ENCODE measurements at places on chromosomes 7 and 10. TPM values are rescaled to one million over a fixed set of nuclear protein-coding genes. Genes with fewer than 3 reads are reported as not detected.

Gene TAS2R41
- total RNA-seq: not detected

Gene ALOX5
- 0.56 TPM for total RNA-seq

GRCh38 chr7:141460781-141461715, 90.2 kb upstream of the AGK start:
- no peak for DNase-seq
- peaks cover 1% of the 10 kb centered on the region for H3K27me3 ChIP-seq
- no peaks in the 10 kb centered on the region for H3K4me1 ChIP-seq
- no peak overlapping the region for H3K4me3 ChIP-seq

DNA sequence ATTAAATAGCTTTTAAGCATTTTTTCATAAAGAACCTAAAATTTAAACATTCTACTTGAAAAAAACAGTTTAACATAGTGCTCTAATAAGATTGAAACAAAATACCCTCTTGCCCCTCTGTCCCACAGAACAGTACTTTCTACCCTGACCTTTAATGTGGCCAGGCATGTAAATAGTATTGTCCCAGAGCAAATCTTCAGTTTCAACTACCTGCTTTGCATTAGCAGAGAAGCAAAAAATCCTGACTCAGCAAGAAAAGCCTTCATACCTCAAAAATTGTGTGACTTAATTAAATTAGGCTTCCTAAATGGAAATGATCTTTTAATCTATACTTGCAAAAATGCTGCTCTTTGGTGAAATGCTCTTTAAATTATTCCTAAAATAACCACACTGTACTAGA, 237.4 kb upstream of the AOAH start:
- no peaks in the 10 kb centered on the region for H3K27me3 ChIP-seq
- no peak overlapping the region for H3K27ac ChIP-seq
- no peak for DNase-seq
- no peak overlapping the region for H3K4me3 ChIP-seq

- no peak for DNase-seq
- no peak overlapping the region for H3K4me3 ChIP-seq
- H3K36me3 ChIP-seq: no peaks in the 10 kb centered on the region
- H3K27ac ChIP-seq: no peak overlapping the region
- peaks cover 5% of the 10 kb centered on the region for H3K27me3 ChIP-seq
These were observed 157.0 kb upstream of the MKLN1 start for GRCh38 chr7:131170440-131171271.

GRCh38 chr7:50085344-50085743, 7.7 kb downstream of the ZPBP start:
- H3K4me3 ChIP-seq: no peak overlapping the region
- DNase-seq: no peak
- peaks cover 4% of the 10 kb centered on the region for H3K4me1 ChIP-seq
- no peaks in the 10 kb centered on the region for H3K36me3 ChIP-seq
- H3K27ac ChIP-seq: no peak overlapping the region

DNA sequence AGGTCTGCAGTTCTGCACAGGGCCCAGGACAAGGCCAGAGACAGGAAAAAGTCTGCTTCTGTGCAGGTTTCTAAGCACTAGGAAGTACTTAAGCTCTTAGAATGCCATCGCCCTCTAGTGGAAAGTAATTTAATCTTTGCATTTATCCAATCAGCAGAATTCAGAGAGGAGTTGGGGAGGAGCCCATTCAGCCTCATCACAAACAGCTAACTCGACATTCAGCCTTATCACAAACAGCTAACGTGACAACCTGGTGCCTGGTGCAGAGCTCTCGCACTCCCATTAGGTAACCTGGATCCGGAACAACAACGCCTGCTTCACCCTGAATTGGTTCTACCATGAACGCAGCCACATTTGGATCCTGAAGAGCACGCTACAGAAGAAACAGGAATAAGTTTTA, 15.2 kb downstream of the OAT start:
- peak; percentile 48 for DNase-seq
- no peaks in the 10 kb centered on the region for H3K27me3 ChIP-seq
- peaks cover 4% of the 10 kb centered on the region for H3K4me1 ChIP-seq
- peak overlapping the region; percentile 51 for H3K27ac ChIP-seq
- peaks cover 17% of the 10 kb centered on the region for H3K36me3 ChIP-seq

GRCh38 chr10:70978816-70979480, 90.6 kb upstream of the PCBD1 start:
- no peak overlapping the region for H3K27ac ChIP-seq
- no peaks in the 10 kb centered on the region for H3K36me3 ChIP-seq
- H3K4me1 ChIP-seq: peaks cover 9% of the 10 kb centered on the region
- H3K27me3 ChIP-seq: no peaks in the 10 kb centered on the region
- H3K4me3 ChIP-seq: no peak overlapping the region

DNA sequence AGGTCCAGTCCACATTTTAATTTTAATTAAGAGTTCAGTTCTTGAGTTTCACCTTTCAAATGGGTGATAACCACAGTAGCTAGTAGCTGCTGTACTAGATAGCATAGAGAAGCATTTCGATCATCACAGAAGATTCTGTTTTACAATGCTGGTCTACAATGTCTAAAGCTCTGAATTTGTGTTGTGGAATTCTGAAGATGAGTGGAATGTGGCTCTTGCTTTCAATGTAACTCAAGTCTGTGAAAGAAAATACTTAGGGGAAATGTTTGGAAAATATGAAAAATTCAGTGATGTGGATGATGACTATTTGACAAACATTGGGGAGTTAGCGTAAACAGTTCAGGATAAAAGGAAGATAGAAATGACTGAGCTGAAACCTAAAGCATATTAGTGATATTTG, 139.4 kb downstream of the GNAT3 start:
- no peaks in the 10 kb centered on the region for H3K36me3 ChIP-seq
- no peak overlapping the region for H3K4me3 ChIP-seq
- no peak for DNase-seq

GRCh38 chr10:18100669-18101068, 39.6 kb upstream of the CACNB2 start:
- no peaks in the 10 kb centered on the region for H3K4me1 ChIP-seq
- H3K27ac ChIP-seq: no peak overlapping the region
- no peaks in the 10 kb centered on the region for H3K36me3 ChIP-seq
- no peak for DNase-seq
- no peaks in the 10 kb centered on the region for H3K27me3 ChIP-seq
- no peak overlapping the region for H3K4me3 ChIP-seq

DNA sequence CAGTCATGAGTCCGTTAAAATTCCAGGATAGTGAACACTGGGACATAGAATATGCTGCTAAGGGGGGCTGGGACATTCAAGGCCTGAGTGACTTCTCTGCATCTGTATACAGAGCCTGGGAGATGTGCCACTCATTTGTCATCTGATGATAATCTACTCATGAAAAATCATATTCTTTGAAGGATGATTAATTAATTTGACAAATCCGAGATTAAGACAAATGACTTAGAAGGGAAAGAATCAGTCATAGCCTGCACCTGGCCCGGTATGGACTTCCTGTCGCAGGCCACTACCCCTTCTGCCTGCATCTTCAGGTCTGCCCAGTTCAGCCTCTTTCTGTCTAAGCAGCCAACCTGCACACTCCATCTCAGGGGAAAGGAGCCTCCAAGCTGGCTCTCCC, 18.8 kb upstream of the FAM170B start:
- no peak overlapping the region for H3K27ac ChIP-seq
- H3K4me1 ChIP-seq: peaks cover 2% of the 10 kb centered on the region
- H3K36me3 ChIP-seq: no peaks in the 10 kb centered on the region
- peaks cover 3% of the 10 kb centered on the region for H3K27me3 ChIP-seq
- DNase-seq: no peak

GRCh38 chr10:5585517-5586206, 60.9 kb downstream of the CALML3 start:
- no peaks in the 10 kb centered on the region for H3K36me3 ChIP-seq
- peaks cover 1% of the 10 kb centered on the region for H3K27me3 ChIP-seq
- no peak for DNase-seq
- H3K4me1 ChIP-seq: no peaks in the 10 kb centered on the region
- no peak overlapping the region for H3K4me3 ChIP-seq
